ENCODE measurements at places on chromosomes 5 and 9.
A peak's percentile ranks its signal among the peaks of the same experiment; 100 is the strongest.

GRCh38 chr9:110532908-110533665 lies 46.5 kb downstream of the SVEP1 start:
- no peak for DNase-seq

DNA sequence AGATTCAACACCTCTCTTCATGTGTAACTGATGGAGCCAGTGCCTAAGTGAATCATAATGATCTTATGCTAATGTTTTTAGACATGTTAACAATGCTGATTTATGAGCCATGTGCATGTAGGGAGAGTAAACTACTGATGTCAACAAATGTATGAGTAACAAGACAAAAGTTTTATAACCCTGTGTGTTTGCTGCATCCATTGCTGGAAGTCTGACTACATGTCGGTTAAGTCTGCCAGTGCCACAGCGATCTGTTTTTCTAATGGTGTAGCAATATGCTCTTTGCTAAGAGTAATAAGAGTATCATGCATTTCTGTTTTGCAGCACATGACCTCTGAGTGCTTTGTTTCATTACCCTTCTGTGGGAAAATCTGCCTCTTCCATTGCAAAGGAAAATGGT lies 26.4 kb upstream of the TMOD1 start:
- peak; percentile 81 for DNase-seq

DNA sequence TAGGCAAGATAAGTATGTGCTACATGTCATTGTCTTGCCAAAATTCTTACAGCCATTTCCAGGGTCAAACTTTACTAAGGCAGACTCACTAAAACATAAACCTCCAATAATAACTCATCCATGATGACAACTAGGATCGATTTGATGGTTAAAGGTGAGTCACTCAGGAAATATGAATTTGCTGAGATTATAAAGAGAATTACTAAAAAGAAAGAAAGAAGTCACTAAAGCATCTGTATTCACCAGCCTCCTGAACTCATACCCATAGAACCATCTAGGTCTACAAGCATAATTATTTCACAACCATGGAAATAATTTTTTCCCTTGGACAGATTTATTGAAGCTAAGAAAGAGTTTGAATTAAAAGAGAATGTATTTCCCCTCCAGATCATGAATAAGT lies 258.6 kb downstream of the TLE1 start:
- DNase-seq = no peak

DNA sequence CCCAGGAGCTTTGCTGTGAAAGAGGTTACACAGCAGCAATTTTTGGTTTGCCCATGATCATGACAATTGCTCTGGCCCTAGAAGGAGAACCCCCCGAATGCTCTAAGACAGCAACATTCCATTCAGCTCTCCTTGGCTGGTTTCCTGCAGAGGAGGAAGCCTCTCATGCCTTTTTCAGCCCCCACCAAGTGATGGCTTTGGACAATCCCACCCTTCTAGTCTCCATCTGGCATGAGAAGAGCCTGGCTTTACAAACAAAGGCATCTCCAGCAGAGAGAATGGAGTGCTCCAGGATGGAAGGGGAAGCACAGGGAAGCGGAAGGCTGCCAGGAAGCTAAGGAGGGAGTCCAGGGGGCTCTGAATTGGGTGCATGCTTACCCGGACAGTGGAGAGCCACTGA lies 98.4 kb downstream of the CRB2 start:
- no peak for DNase-seq

DNA sequence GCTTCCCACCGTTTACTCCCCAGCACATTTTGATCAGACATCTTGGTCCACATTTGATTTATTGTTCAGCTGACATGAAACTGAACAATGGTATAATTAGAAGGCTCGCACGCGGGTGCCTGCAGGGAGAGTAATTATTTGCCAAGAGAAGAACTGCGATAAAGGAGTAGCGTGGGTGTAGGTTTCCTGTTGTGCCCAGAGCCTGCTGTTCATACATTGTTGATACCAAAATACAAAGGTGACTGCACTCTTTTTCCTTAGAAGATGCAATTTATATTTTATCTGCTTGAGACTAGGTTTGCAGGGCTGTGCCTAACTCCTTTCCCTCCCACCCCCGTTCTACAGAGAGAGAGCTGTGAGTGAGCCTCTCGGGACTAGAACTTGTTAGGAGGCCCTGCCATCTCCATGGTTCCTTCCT lies 241.8 kb upstream of the MSX2 start:
- DNase-seq = no peak

DNA sequence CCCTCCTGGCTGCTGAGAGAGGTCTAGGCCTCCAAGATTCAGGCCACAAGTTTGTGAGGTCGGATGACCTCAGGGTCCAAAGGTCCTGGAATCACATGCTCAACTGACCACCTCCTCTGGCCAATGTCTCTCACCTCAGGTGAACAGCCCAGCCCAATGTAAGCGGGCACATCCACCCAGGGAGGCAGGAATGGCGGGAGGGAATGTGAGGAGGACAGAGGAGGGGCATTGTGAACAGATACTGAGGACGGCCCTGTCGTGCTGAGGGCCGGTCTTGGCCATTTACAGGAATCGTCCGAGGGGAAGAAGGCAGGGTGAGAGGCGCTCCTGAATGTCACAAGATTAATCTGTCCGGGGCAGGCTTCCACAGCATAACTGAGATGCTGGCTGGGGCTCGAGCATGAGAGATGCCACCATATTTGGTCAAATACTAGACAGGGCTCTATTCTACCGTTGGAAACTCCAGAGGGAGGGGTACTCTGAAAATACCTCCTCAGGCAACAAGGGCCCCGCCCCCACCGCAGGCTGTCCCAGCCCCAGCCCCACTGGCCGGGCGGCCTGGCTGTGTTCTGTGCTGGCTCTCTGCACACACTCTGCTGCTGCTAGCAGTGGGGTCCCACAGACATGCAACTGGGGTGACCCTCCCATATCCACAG lies 1.5 kb upstream of the IL17B start:
- no peak for DNase-seq

DNA sequence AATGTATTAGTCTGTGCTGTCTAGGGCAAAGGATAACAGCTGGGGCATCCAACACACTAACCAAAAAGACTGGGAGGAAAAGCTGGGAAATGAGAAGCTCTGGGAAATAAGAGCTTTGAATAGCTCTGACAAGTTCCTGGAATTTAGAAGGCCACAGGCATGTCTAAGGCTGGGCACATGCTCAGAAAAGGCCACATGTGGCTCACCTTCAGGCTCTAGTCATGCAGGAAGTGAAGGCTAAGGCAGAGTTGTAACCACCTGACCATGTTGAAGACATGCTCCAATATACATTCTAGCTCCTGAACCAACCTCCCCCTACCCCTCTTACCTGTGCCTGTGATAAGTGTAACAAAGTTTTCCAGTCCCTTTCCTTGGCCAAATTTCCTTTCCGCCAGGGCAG lies 31.7 kb downstream of the CLTA start:
- peak; percentile 40 for DNase-seq

DNA sequence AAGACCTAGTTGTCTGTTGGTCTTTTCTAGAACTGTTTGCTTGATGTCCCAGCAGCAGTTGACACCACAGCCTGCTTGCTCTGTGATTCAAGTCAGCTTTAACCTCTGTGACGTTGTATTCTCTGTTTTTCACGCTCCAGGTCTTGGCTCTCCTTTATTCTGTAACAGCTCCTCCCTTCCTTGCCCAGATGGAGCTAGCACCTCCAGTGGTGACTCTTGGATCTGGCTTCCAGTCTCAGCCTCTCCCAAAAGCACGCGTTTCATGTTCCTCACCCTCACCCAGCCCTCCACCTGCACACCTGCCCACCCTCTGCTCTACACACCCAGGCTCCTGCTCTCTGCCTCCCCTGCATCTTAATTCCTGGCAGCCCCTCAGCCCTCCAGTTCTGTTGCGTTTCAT lies 50.6 kb downstream of the DMRT1 start:
- no peak for DNase-seq

GRCh38 chr5:169389318-169389717 lies 88.4 kb upstream of the SLIT3 start:
- DNase-seq = no peak
